Stimulated activated CD4-positive, alpha-beta T cell treated with anti-CD3 and anti-CD28 coated beads, Interleukin-15, amount 100 ng/mL, for 48 hours (primary cell): ENCODE measurements at places on chromosomes 12 and 14.
A peak's percentile ranks its signal among the peaks of the same experiment; 100 is the strongest.

- no peak for DNase-seq
Observed at GRCh38 chr12:62319058-62319457, 58.9 kb downstream of the USP15 start.

GRCh38 chr14:50954811-50955372, 10.6 kb upstream of the PYGL start:
- DNase-seq, result no peak

- DNase-seq, result no peak
Observed at GRCh38 chr12:64891629-64892028, 67.2 kb downstream of the TBC1D30 start.

- no peak for DNase-seq
Observed at GRCh38 chr14:93533842-93534241, 103.1 kb downstream of the UNC79 start.

- no peak for DNase-seq
Observed at GRCh38 chr12:49912345-49913255, 8.9 kb upstream of the FAIM2 start.

GRCh38 chr12:67773896-67774295, 125.4 kb downstream of the DYRK2 start:
- DNase-seq, result no peak

DNA sequence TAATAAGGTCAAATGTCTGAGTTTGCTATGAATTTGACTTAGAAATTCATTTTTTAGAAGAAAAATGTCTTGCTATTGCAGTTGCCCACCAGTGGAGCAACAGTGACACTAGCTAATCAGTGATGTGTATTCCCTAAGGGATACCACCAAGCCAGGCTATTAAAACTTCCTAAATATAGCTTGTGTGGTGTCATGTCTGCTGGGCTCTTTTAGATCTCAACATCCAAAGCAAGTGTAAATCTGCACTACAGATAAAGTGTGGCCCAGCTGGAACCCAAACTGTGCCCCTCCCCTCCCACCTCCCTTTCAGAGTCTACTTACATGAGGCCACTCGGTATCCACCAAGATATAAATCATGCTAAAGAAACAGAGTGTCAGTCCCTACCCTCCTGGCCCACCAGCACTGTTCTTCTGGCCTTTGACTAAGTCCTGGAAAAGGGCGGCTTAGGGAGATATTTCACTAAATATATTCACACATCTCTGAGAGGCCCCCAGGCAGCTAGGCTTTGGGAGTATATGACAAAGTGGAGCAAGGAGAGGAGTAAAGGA, 53.8 kb downstream of the SLC35F4 start:
- no peak for DNase-seq

DNA sequence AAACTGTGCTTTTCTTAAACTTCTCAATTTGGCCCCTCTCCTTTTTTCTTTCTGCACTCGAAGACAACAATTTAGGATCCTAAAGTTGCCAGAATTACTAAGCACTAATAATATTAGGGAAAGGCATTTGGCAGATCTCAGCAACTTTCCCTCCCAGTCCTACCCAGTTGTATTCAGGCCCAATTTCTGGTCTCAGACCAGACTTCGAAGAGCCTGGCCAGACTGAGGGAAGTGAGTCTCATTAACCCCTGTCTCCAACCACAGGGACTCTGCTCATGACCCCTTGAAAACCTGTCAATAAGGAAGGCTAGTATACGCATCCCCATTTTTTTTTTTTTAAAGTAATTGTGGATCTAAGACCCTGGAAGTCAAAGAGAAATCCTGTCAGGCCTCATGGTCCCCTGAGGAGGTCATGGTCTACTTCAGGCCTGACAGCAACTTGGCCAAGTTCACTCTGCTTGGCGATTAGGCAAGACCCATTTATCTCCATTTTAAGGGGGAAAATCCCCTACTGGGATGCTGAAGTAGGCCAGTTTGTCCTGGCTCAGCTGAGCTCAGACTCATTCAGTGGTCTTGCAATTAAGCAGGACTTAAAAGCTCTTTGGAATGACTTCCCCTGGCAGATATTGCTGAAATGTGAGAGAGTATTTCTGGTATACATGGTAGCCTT, 521.0 kb downstream of the FUT8 start:
- no peak for DNase-seq

DNA sequence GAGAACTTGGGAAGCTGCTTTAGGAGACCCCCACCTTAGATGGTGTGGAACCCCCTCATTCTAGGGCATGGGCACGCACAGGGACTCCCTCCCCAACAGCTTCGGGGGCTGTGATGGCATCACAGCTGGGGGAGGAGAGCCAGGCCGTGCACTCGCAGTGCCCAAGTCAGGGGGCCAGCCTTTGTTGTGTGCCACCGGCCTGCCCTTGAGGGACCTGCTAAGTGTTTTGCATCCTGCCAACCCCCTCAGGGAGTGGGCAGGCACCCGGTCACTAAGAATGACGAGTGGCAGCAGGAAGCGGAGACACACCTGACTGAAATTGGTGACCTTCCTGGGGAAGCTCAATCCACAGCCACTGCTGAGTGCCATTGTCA, 334.9 kb upstream of the SFSWAP start:
- DNase-seq, result no peak

DNA sequence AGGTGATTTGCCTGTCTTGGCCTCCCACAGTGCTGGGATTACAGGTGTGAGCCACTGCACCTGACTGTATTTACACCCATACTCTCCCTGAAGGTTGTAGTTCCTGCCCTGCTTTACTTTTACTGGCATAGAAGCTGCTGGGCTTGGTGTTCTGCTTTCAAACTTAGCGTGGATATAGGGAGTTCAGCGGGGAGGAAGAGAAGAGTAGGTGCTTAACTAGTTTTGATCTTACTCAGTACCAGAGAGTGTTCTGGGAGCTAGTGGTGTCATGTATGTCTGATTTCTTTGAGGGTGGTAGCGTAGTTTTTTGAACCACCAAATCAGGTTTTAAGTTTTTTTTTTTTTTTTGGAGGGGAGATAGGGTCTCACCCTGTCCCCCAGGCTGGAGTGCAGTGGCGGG, 13.8 kb downstream of the RCOR1 start:
- no peak for DNase-seq

- no peak for DNase-seq
Observed at GRCh38 chr12:85708775-85709174, 127.4 kb downstream of the RASSF9 start.

- DNase-seq, result no peak
Observed at GRCh38 chr14:55102141-55102621, 26.9 kb upstream of the LGALS3 start.

GRCh38 chr14:102686196-102686801, 91.0 kb upstream of the TRAF3 start:
- no peak for DNase-seq

DNA sequence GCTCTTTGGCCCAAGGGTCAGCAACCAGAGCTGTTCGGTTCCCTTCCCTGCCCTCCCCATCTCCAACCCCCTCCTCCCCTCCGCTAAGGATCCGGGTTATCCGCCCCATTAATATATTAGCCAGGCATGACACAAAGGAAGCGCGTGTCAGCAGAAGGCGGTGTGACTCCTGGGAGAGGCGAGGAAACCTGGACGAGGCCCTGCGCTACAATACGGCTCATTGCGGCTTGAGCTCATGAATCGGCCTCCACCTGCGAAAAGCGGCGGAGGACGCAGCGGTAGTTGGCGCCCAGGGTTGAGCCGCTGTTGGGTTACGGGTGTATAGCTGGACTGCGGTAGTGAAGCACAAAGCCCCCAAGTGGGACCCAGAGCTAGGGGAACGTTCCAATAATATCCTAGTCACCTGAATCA, 9.9 kb downstream of the FOXA1 start:
- no peak for DNase-seq

DNA sequence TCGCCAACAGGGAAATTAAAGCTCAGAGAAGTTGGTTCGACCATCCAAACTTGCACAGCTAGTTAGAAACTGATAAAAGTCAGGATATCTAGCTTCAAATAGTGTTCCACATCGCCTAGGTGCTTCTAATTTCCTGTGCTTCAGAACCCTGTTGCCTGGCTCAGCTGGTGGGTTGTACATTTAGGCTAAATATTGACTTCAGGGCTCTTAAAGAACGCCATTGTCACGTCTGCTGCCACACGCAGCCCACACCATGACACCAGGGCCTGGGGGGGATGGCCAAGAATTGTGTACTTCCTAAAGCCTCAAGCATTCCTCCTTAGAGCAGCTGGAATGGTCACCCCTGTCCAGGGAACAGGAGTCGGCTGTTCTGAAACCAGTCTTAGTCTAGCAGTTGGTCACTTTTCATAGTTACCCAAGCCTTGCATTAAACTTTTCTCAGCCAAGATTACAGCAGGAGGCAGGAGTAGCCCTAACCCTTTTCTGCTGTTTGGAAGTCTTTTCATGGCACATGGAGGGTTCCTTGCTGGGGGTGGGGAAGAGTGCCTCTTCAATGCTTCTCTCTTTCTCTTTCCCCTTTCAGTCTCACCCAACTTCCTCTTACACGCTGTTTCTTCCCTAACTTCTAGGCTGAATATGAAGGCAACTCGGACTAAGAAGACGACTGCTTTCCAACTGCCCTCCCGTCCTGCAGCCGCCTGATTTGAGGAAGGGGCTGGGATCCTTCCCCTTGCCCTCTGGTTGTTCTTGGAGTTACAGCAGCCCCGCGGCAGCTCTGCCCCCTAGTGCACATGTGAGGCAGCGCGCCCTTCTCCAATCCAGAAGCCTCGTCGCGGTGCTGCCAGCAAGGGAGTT, 17.1 kb downstream of the FOS start:
- peak; percentile 67 for DNase-seq

DNA sequence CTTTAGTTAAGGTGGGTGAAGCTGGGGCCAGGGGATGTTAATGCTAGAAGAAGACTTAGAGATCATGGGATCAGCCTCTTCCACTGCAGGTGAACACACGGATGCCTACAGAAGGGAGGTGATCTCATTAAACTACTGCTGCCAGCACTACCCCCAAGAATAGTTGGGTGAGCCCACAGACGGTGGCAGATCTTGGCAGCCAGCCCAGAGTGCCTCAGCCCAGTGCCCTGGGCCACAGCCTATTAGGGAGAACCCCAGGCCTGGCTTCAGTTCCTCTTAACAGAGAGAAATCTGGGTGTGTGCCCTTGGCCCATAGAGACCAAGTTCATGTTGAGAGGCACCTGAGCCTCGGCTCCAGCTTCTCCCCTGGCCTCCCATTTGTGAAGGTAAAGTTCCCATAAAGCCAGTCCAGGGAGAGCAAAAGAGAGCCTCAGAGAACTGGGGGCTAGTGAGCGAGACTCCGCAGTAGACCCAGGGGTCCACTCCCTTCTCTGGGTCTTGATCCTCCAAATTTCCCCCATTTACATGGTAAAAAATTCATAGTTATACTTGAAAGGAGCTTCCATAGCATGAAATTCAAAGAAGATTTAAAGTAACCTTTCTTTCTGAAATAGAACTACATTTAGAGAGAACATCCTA, 125.0 kb upstream of the CCND2 start:
- DNase-seq, result no peak

DNA sequence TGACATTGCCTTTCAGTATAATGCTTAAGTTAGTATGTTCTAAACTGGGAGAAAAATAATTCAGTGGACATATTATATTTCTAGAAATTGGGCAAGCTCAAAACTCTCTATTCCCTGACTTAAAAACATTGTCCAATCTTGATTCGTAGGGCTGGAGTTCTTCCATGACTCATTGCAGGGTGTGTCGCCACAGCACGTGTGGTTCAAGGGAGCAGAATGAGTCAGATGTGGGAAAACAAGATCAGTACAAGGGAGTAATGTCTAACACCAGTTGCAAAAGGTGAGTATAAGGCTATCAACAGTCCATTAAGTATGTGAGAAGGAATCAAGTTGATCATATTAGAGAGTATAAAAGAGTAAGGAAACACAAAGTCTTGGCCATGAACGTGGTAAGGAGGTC, 887.0 kb downstream of the TMTC2 start:
- DNase-seq, result no peak

- no peak for DNase-seq
Observed at GRCh38 chr14:93655078-93655750, 133.1 kb downstream of the PRIMA1 start.

- no peak for DNase-seq
Observed at GRCh38 chr12:44611538-44611937, 264.6 kb downstream of the NELL2 start.

DNA sequence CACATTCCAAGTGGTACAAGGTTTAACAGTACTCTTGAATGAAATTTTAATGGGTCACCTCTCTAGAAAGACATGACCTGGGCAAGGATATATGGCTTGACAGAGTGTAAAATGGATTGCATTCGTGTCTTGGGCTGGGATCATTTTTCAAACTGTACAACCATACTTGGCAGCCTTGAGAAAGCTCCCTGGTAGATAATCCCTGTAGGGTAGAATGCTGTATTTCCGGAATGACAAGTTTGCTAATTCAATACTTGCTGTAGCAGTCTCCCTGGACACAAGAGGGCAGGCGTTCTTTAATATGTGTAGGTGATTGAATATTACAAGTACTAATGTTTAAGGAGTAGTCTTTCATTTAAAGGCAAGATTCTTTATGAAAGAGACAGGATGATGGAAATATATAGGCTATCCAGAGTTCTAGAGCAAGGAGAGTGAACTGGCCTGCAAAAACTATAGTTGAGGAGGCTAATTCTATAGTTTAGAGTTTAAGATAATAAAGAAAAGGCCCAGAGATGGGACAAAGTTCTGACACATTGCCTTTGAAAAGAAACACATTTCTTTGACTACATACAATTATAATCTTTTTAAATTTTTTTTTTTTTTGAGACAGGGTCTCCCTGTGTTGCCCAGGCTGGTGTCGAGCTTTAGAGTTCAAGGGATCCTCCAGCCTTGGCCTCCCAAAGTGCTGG, 53.4 kb downstream of the PLBD1 start:
- DNase-seq, result no peak

GRCh38 chr14:80393766-80394165, 182.5 kb upstream of the DIO2 start:
- DNase-seq, result no peak

- DNase-seq, result no peak
Observed at GRCh38 chr12:89762498-89763170, 54.0 kb upstream of the ATP2B1 start.

DNA sequence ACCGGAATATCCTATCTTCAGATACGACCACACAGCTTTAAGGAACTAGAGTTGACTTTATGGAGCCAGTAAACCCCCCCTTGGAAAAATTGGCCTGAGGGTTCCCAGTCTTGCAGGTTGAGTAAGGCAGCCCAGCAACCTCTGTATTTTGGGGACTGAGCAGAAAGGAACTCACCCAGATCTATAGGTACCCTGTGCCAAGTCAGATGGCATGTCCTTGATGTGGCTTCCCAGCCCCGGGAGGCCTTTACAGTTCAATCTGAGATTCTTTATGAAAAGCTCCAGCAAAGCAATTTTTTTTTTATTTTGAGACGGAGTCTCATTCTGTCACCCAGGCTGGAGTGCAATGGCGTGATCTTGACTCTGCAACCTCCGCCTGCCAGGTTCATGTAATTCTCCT, 27.6 kb downstream of the TMEM121 start:
- no peak for DNase-seq

DNA sequence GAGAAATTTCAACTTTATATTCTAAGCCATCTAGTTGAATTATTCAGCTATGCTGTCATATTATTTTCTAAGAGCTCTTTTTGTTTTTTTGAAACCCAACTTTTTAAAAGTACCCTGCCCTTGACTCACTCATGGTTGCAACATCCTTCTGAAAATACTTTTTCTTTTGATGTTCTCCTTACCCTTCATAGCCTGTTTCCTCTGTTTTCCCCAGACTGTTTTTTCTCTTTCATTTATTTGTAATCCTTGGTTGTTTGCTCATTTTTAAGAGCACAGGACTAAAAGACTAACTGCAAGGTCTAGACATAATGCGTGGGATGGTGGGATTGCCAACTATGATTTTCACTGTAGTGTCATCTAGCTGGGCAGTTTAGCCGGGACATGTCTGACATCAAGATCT, 21.2 kb upstream of the CDKL1 start:
- no peak for DNase-seq
